ENCODE measurements at places on chromosomes 7 and 10.

DNA sequence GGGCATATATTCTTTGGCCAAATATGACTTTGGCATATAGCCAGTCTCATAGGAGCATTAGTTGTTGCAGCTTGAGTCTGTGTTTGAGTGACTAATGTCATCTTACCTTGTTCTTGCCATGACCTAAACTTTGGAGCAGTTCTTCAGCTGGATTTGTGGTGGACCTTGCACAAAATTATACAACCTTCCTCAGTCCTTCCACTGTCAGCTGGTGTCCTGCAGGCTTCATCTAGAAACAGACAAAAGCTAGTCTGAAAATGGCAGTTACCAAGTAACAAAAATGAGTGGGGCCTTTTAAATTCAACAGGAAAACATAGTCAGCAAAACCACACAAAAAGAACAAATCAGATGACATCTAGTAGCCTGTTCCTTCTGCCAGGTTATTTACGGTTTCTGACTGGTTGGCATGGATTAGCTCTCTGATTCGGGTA lies 59.5 kb upstream of the HECTD2 start:
- H3K4me1 ChIP-seq, result no peaks in the 10 kb centered on the region
- H3K27me3 ChIP-seq, result no peaks in the 10 kb centered on the region
- no peak overlapping the region for H3K27ac ChIP-seq

DNA sequence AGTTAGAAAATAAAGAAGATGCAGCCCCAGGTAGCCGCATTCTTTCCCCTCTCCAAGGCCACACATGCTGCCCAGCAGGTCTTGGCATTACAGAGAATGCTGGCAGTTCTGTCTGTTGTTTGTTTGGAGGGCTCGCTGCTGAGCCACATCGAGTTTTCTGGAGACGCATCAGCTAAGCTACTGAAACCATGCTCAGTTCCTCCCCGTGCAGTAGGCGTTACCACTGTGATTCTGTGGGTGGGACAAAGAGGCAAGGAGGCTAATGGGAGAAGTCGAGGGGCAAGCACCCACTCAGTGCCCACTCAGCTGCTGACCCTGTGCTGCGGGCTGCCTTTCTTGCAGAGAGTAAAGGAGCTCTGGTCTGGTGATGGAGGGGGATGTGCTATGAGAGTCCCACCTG lies 15.5 kb upstream of the GTPBP4 start:
- no peaks in the 10 kb centered on the region for H3K27me3 ChIP-seq
- DNase-seq, result no peak
- H3K4me1 ChIP-seq, result peaks cover 10% of the 10 kb centered on the region
- no peak overlapping the region for H3K27ac ChIP-seq

DNA sequence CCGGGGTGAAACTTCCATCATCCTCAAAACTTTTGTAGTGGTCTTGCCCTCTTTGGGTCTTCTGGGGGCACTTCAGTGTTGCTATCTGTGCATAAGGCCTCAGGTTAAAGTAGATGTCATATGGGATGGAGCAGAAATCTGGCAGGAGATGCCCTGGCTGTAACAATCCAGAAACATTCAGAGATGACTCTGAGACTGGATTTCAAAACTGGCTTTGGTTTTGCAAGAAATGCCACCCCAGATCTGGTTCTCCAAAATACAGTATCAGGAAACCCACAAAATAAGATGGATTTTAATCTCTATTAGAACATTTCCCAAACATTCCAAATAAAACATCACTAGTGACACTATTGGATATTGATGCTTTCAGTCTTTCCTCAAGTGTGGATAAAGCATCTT lies 191.5 kb downstream of the REEP3 start:
- no peaks in the 10 kb centered on the region for H3K36me3 ChIP-seq
- no peak for DNase-seq
- no peaks in the 10 kb centered on the region for H3K27me3 ChIP-seq
- no peak overlapping the region for H3K27ac ChIP-seq

DNA sequence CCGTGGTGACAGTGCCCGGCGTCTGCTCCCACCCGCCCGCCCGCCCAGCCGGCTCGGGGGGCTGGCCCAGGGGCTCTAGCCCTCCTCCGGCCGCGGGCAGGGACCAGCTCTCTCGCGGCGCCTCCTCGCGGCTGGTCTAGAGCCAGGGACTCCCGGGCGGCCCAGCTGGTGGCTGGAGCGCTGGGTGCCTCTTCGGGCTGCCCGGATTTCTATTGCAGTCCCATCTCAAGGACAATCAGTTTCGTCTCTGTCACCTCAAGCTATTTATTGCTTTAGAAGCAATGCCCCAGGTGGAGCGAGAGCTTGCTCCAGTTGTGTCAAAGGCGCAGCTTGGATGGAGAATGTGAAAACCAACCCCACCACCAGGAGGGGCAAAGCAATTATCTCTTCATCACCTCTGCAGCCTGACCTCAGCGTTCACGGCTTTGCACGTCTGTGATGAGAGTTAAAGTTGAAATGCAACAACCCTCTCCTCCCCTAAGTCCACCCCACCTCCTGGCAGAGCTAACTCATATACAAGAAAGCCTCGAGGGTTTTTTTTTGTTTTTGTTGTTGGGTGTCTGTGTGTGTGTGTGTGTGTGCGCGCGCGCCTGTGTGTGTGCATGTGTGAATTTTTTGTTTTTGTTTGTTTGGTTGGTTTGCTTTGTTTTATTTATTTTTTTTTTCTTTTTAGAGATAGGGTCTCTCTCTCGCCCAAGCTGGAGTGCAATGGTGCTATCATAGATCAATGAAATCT lies at the start of gene ITGA8:
ITGA8 (minus strand) TSS at position 24 of the 736 bp plus-strand sequence. CDS start 151 bp downstream, outside the sequence.
- H3K27me3 ChIP-seq, result peaks cover 10% of the 10 kb centered on the region
- H3K27ac ChIP-seq, result no peak within 1 kb of the TSS
- DNase-seq, result no peak
- no peaks in the 10 kb centered on the region for H3K36me3 ChIP-seq
- peak within 1 kb of the TSS; percentile 47 for H3K4me3 ChIP-seq

- DNase-seq, result no peak
- H3K36me3 ChIP-seq, result peaks cover 19% of the 10 kb centered on the region
- H3K4me1 ChIP-seq, result peaks cover 4% of the 10 kb centered on the region
- peak overlapping the region; percentile 97 for H3K27ac ChIP-seq
These were observed 514 bp downstream of the NHLRC2 start for GRCh38 chr10:113854761-113855588.

- H3K27ac ChIP-seq, result no peak overlapping the region
- no peak overlapping the region for H3K4me3 ChIP-seq
- DNase-seq, result no peak
- H3K36me3 ChIP-seq, result no peaks in the 10 kb centered on the region
- no peaks in the 10 kb centered on the region for H3K27me3 ChIP-seq
These were observed 118.2 kb downstream of the ANK3 start for GRCh38 chr10:60271319-60272040.

- no peaks in the 10 kb centered on the region for H3K36me3 ChIP-seq
- H3K27me3 ChIP-seq, result no peaks in the 10 kb centered on the region
- H3K4me1 ChIP-seq, result peaks cover 4% of the 10 kb centered on the region
- H3K27ac ChIP-seq, result peak overlapping the region; percentile 77
- peak overlapping the region; percentile 79 for H3K4me3 ChIP-seq
These were observed 704 bp downstream of the ZNRF2 start for GRCh38 chr7:30285067-30285535.

DNA sequence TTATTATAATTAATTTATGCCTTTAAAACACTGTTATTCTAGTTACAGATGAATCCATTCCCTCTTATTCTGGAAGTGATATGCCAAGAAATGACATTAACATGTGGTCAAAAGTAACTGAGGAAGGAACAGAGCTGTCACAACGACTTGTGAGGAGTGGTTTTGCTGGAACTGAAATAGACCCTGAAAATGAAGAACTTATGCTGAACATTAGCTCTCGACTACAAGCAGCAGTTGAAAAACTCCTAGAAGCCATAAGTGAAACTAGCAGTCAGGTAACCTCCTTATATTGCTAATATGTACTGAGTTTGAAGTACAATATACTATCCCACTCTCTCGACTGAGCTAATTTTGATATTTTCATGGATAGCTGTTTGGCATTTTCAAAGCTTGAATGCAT lies 81.6 kb downstream of the CYP51A1 start:
- no peaks in the 10 kb centered on the region for H3K4me1 ChIP-seq
- no peak overlapping the region for H3K4me3 ChIP-seq
- no peak overlapping the region for H3K27ac ChIP-seq
- DNase-seq, result no peak
- no peaks in the 10 kb centered on the region for H3K36me3 ChIP-seq

DNA sequence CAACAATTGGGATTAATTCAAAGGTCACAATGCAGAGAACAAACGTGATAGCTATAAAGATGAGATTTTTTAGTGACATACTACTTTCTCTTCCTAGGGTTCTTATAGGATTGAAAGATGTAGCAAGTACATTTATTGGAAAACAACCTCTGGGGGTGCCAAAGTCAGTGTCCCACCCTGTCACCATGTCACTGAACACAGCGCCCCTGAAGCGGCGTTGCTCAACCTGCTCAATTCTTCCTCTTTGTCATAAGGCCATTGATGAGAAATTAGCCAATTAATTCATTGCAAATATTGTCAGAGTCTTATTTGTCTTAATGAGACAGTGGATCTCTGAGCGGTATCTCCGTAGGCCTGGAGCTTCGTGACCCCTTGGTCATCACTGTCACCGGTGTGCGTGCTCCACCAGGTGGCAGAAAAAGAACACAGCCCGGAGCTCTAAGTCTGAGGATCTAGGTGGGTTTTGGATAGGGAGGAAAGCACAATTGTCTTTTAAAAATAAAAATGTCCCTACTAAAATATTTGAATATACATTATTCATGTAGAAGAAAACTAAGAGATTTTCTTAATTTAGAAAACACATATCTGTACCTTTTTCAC lies 362.6 kb downstream of the PAXIP1 start:
- H3K27me3 ChIP-seq, result no peaks in the 10 kb centered on the region
- H3K36me3 ChIP-seq, result no peaks in the 10 kb centered on the region
- no peak overlapping the region for H3K27ac ChIP-seq
- H3K4me3 ChIP-seq, result no peak overlapping the region

GRCh38 chr10:100904917-100905316 lies 7.8 kb upstream of the SLF2 start:
- no peaks in the 10 kb centered on the region for H3K27me3 ChIP-seq
- no peak overlapping the region for H3K4me3 ChIP-seq
- H3K4me1 ChIP-seq, result peaks cover 2% of the 10 kb centered on the region
- no peaks in the 10 kb centered on the region for H3K36me3 ChIP-seq
- DNase-seq, result no peak

GRCh38 chr7:104160375-104160774 lies 47.4 kb downstream of the ORC5 start:
- H3K4me3 ChIP-seq, result no peak overlapping the region
- H3K27ac ChIP-seq, result no peak overlapping the region
- DNase-seq, result no peak
- H3K4me1 ChIP-seq, result no peaks in the 10 kb centered on the region

DNA sequence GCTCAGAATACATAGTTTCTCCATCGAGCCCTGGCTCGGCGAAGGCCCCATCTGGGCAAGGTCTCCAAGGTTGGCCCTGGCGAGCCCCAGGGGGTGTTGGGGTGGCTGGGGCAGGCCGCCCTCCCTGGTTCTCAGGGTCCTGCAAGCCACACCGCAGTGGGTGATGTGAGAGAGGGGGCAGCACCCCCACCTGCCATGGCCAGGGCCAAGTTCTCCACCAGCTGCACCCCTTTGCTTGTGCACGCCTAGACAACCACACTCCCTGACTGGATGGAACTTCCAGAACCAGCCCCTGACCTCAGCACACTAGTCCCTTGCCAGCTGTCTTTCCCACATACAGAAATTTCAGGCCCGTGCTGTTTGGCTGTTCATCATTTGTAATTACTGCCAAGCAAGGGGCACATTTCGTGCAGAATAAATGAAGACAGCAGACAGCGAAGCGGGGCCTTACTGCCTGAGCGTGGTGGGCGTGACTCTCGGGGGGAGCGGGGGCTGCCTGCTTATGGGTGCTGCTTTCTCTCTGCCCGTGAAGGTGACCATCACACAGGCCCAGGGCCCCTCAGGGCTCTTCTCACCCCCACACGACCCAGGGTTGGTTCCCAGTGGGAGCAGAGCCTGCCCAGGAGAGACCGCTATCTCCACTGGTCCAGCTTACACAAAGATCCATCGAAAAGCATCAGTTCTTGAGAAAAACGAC lies 85.9 kb downstream of the ADARB2 start:
- no peak overlapping the region for H3K27ac ChIP-seq
- no peak for DNase-seq
- H3K27me3 ChIP-seq, result no peaks in the 10 kb centered on the region
- no peak overlapping the region for H3K4me3 ChIP-seq
